ENCODE measurements at places on chromosomes 7 and 10.

GRCh38 chr7:120055300-120055699, 217.7 kb upstream of the KCND2 start:
- no peak for DNase-seq

DNA sequence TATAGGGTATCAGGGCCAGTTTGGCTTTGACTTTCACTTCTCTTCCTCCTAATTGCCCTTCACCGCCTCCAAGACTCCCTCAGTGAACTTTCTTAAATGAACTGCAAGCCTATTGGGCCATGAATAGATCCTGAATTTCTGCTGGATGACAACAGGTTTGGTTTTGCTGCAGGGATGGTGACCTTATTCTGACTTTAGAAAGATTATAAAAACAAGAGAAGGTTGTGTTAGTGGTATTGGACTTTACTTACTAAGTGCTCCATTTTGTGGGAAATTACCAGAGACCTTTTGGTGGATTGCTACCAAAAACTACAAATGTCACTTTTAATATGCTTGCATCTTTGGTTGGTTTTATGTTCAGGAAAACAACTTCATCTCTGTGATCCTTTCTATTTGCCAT, 11.5 kb upstream of the LIPA start:
- DNase-seq, result no peak

- no peak for DNase-seq
These were observed 596.6 kb downstream of the SDK1 start for GRCh38 chr7:3897430-3898372.

- DNase-seq, result no peak
These were observed 51.1 kb downstream of the COL17A1 start for GRCh38 chr10:104034401-104035193.

- no peak for DNase-seq
These were observed 207.2 kb upstream of the GPR26 start for GRCh38 chr10:123458933-123459332.

DNA sequence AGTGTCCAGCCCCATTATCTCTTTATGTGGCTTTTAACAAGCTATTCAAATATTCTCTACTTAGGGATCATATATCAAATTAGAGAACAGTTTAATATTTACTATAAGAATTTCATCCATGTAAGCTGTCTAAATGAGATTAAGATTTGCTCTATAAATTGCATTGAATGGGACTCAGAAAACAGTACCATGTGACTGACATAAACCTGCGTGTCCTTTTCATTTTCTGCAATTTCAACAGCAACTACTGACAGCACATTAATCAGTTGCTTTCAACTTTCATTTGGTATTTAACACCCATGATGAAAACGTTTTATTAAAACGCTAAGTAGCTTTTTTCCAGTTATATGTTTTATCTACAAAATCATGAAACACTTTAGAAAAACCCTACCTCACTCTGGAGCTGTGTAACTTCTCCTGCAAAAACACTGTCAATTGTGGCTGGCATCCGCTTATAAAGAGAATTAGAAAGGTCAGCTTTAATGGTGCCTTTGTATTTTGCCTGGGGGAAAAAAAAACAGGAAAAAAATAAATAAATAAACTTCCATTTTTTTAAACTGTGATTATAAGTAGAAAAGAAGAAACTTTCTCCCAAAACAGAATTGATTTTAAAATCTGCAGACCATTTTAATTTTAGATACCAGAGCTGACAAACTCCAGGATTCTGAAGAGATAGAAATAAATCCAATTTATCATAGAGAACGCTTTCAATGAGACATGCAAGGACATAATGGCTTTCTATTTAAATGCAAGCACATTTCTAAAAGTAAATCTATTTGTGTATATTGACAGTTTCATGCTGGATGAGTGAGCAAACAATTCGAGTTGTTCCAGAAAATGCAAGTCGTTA, 9.2 kb downstream of the NEBL start:
- DNase-seq, result no peak

- no peak for DNase-seq
These were observed 10.7 kb downstream of the AMZ1 start for GRCh38 chr7:2698581-2699288.

DNA sequence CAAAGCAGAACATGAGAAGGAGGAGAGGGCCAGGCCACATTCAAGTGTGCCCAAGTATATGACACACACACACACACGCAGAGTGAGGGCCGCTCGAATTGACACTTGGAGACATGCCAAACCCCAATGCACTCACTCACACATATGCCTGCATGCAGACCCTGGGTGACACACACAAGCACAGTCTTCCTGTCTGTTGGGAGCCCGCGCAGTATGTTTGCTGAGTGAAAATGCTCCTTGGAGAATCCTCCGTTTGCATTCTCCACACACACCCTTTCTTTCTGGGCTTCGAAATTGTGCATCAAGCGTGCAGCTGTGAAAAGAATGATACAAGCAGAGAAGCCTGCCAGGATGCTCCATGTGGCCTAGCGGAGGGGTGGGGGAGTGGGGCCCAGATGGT, 120.9 kb downstream of the PLXNA4 start:
- DNase-seq, result no peak

DNA sequence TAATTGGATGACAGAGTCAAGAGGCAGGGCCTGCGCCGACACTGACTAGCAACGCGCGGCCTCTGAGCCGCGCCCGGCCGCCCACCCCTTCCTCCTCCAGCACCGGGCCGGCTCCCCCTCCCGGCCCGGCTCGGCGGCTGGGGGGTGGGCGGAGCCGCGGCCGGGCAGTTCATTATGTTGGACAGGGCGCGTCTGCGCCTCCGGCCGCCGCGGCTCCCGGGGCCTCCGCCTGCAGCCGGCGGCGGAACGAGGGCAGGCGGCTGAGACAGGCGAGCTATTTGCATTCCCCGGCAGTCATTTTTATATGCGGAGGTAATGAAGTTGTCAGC, 106.7 kb downstream of the SNX10 start:
- peak; percentile 89 for DNase-seq

GRCh38 chr10:84824525-84824924, 496.1 kb downstream of the CCSER2 start:
- DNase-seq, result no peak

DNA sequence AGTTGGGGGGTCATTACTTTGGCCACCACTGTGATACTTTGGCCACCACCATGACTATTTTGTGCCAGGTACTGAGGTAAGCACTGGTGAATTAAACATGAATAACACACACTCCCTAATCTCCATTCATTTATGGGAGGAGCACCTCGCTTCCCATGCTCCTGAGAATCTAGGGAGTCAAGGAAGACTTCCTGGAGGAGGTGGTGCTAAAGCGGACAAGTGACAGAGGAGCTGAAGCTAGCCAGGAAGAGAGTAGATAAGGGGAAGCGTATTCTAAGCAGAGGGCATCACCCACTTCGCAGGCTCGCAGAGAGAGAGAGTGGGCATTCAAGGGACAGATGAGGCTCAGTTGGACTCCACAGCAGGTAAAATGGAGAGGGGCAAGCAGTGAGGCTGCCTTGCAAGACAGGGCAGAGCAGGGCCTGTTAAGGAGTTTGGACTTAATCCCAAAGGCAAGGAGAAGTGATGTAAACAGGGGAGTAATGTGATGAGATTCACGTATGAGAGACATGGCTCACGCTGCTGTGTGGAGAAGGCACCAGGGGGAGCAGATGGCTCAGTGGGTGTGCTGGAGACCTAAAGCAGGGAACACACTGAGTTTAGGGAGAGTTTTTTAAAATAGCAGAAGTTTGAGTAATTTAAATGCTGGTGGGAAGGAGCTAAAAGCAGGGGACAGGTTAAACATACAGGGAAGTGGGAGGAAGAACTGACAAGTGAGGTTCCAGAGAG, 21.3 kb upstream of the TMEM248 start:
- no peak for DNase-seq

- DNase-seq, result no peak
These were observed 191.4 kb downstream of the FAM107B start for GRCh38 chr10:14583252-14583651.

- peak; percentile 39 for DNase-seq
These were observed 2.8 kb downstream of the SEC31B start for GRCh38 chr10:100516847-100517246.

DNA sequence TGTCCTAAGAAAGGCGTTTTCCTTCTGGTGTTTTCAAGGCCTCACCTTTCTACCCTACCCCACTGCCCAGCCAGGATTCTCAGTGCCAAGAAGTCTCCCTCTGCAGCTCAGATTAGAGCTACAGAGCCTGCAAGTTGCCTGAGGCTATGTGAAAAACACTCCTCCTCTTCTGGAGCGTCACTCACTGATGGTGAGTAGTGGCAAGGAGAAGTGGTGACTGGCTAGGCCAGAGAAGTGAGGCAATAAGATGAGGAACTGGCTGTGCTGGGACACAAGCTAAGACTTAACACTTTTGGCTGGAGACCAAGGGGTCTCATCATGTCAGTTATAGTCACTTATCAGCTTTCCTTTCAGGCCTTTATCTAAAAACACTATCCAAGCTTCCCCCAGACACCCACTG, 86.7 kb upstream of the PRKAR2B start:
- DNase-seq, result no peak

DNA sequence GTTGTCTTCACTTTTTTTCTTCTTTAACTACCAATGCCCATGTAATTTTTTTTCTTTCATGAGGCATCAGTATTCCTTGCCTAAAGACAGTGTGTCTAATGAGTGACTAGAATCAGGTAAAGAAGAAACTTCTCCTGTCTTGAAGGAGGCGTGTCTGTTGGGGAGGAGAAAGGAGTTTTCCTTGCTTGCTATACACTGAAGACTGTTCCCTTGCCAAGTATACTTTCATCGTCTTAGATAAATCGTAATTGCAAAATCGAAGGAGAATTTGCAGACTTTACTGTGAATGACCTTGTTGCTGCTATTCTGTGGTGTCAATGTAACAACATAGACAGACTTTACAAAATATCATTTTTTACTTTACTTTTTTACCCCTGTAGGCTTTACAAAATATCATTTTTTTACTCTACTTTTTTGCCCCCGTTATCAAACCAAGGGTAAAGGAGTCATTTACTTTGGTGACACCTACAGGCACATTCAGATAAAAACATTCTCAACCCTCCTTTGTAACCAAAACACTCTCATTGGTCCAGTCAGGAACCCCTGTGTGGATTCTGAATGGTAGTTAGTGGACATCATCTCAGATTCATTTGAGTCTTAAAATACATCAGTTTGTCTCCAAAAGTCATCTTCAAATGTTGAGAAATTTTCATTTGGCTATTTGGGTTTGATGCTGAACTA, 232.4 kb downstream of the AHR start:
- DNase-seq, result no peak

DNA sequence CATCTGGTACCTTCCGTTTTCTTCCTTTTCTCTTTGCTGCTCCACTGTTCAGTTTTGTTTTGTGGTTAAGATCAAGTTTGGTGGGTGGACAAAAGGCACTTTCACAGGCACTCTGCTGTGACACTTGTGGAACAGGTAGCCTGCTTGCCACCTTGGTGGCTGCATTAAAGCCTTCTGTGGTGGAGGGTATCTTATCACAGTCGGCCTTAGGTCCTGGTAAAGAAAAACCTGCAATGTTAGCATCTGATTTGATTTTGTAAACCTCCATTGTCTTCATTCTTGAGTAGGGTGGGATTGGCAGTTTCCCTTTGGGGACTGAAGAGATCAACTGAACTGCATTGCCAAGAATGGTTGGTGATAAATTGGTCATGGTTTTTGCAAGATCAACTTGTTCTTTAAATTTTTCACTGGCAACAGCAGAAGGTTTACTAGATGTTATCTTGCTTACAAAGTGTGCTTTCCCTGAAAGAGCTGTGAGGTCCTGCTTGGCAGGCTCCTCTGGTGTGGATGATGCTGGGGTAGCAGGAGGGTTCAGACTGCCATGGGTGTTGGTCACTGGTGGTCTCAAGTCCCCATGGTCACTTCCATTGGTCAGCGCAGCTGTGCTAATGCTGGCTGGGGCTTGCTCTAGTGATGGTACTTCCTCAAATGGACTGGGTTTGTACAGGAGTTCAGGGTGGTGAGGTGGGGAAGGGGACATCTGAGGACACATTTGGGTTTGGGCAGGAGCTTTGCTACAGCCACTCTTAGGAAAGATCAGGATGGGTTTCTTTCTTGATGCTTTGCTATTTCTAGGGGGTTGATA, 182.2 kb downstream of the ZNF438 start:
- no peak for DNase-seq

DNA sequence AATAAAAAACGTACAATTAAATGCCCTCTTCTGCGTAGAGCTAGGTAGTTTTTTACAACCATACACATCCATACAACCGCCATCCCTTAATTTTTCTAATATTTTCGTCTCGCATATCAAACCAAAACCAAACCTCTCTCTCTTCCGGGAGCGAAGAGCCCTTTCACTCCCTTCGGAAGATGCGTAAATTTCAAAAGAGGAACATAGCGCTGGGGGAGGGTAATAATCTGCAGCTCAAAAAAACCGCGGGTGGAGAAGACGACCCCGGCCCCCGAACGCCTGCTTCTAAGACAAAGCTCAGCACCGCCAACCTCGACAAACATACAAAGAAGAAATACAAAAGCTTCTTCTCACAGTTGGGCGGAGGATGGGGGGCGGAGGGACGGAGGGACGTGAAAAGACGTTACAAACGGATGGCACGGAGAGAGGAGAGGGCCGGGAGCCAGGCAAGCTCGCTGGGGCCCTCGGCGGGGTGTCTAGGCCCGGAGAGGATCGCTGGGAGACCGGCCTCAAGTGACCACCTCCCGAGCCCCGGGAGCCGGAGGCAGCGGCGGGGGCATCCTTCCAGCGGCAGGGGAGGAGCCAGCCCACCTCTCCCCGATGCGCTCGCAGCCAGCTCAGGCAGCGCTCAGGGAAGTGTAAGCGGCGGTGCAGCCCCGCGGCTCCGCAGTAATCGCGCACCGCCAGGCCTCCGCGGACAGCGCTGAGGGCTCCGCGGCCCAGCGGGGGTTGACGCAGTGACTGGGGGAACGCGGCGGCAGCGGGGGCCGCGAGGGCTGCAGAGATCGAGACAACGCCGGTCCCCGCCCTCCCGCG, 851 bp downstream of the MKRN1 start:
- peak; percentile 89 for DNase-seq

DNA sequence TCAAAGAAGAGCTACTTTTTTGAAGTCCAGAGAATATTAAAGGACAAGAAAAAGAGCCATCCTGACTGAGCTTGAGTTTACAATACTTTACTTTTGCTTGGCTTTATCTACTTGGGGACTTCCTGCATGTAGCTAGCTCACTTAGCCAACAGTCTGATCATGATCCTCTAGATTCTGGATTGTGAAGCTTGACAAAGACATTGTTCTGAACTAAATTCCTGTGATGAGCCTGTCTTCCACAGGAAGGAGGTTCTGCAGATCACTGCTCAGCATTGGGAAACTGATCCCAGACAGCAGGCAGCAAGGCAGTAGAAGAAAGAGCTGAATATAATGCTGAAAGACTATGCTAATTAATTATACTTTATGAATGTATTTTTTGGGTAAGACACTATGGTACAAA, 296.4 kb downstream of the DGKB start:
- no peak for DNase-seq

GRCh38 chr10:97302088-97302791, 9.8 kb upstream of the ARHGAP19 start:
- no peak for DNase-seq

GRCh38 chr7:127578036-127578684, 7.2 kb downstream of the GCC1 start:
- DNase-seq, result no peak

GRCh38 chr10:33418301-33418700, 83.8 kb upstream of the NRP1 start:
- no peak for DNase-seq
